Astrocyte of the hippocampus (primary cell): ENCODE measurements at places on chromosomes 12 and 14.

- peak; percentile 81 for DNase-seq
Observed at GRCh38 chr12:54419088-54419887, at the start of gene ITGA5. Gene ITGA5 (minus strand): TSS chr12:54419266. CDS start chr12:54419198, 68 bp downstream.

DNA sequence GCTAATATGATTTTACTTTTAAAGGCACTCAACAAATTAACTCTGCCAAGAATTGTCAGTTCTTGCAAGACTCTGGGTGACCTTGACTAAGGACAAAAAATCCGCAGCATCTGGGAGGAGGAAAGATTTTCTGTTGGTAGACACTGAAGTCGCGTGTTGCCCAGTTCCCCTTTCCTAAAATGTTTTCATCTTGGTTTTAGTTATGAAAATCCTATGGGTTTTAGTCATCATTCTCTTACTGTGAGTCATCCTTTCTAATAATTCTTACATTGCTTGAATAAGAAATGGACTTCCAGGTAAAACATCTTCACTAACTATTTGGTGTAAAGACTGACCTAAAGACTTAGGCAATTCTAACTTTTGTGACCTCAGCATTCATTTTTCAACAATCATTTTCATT, 9.1 kb downstream of the GSG1 start:
- peak; percentile 34 for DNase-seq

DNA sequence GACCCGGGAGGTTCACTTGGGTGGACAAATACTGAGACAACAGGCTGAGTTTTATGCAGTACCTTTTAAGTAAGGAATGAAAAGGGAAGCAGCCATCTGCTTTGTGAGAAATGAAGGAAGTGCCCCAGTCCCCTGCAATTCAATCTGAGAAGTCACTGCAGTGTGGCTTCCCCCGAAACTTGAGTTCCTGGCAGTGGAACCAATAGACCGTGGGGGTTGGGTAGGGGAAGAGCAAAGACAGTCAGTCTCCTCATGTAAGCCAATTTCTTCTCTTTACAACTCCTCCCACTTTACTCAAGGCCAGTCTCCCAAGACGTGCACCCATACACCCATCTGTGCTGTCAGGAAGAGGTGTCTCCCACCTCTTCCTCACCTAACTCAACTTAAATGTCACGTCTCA, 206.5 kb downstream of the BCAT1 start:
- DNase-seq = no peak

GRCh38 chr12:116037941-116038837, 239.3 kb downstream of the MED13L start:
- peak; percentile 35 for DNase-seq

GRCh38 chr12:8816448-8817050, 5.9 kb upstream of the A2ML1 start:
- DNase-seq = no peak

GRCh38 chr12:20701106-20701505, 6.0 kb downstream of the SLCO1C1 start:
- no peak for DNase-seq

- no peak for DNase-seq
Observed at GRCh38 chr12:2095878-2096277, 43.1 kb downstream of the CACNA1C start.

DNA sequence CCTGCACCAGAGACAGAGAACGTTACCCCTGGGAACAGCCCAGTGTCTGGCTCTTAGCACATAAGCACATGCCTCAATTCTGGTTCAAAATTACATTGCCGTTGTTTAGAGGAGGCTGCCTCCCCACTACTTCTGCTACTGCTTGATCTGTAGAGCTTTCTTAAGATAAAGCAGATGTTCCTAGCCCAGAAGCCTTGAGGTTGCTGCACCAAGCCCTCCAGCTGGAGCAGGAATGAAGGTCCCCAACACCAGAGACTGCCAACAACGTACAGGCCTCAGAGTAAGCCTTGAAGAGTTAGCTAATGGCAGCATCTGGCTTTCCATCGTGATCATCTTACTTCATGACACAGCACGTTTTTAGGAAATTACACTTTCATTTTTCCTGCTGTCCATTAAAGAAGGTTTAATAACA, 34.7 kb upstream of the AMIGO2 start:
- DNase-seq = no peak

DNA sequence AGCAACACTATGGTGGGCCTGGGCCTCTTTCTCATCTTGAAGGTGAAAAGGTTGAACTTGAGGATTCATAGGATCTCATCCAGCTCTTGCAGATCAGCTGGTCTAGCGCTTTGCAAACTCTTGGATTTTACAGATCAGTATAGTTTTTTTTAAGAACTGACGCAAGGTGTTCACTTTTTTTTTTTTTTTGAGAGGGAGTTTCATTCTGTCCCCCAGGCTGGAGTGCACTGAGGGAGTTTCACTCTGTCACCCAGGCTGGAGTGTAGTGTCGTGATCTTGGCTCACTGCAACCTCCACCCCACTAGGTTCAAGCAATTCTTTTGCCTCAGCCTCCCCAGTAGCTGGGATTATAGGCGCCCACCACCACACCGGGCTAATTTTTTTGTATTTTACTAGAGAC, 20.4 kb upstream of the LGMN start:
- DNase-seq = no peak

- no peak for DNase-seq
Observed at GRCh38 chr12:122807651-122808050, 27.6 kb upstream of the HIP1R start.

DNA sequence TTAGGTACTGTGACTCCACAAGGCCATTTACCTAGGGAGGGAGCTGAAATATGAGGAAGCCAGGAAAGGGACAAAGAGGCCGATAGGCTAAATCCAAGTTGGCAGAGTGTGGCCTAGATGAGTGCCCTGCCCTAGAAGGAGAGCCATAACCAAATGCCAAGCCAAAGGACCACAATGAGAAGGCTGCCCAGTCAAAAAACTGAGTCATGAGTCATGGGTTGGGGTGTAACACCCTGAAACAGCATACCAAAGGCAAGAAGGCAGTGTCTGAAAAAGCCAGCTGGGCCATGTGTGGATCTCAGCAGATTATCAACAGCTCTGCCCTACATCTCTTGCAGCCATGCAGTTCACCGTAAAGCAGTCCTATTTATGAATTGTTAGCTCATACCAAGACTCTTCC, 171.7 kb downstream of the PHLDA1 start:
- DNase-seq = no peak

- DNase-seq = peak; percentile 5
Observed at GRCh38 chr14:39264558-39264957, 30.8 kb downstream of the MIA2 start.

DNA sequence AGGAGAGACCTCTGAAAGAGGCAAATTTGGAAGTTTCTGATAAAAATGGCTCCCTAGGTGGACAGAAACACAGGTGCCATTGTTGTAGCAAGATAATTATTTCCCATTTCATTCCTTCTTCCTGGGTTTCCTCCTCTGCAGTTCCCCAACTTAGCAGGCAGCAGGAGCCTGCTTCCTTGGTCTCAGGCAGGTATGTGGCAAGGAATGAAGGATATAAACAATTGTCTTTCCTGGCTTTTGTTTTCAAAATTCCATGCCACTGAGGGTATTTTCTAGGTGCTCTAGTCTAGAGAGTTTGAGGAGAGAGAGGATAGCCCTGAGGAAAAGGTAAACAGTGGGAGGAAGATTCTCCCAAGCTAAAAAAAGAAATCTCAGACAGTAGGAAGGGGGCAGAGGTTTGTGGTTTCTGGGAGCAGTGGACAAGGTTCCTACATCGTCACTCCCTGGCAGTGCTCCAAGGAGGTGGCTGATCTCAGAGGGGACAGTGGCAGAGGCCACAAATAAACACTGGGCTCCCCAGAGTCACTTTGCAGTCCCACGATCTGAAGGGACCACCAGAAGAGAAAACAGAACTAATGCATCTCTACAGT, 82.6 kb upstream of the IGF1 start:
- no peak for DNase-seq

GRCh38 chr12:47754881-47755280, 3.8 kb downstream of the RAPGEF3 start:
- peak; percentile 22 for DNase-seq

- DNase-seq = no peak
Observed at GRCh38 chr14:101859538-101859902, 98.0 kb downstream of the PPP2R5C start.

GRCh38 chr12:116053479-116054200, 223.9 kb downstream of the MED13L start:
- DNase-seq = peak; percentile 77

- peak; percentile 78 for DNase-seq
Observed at GRCh38 chr12:107436376-107436775, 249.2 kb upstream of the PWP1 start.

DNA sequence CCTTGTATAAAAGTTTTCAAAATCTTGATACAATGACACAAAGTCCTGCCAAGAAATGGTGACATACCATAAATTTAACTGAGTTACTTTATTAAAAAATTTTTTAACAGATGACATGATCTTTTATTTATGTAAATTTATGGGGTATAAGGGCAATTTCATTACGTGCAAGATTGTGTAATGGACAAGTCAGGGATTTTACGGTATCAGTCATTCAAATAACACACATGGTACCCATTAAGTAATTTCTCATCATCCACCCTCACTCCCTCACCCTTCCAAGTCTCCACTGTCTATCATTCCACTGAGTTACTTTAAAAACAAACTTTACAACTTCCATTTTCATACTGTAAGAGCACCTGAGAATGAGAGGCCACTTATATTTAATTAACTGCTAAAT, 37.4 kb downstream of the SPTLC2 start:
- no peak for DNase-seq

DNA sequence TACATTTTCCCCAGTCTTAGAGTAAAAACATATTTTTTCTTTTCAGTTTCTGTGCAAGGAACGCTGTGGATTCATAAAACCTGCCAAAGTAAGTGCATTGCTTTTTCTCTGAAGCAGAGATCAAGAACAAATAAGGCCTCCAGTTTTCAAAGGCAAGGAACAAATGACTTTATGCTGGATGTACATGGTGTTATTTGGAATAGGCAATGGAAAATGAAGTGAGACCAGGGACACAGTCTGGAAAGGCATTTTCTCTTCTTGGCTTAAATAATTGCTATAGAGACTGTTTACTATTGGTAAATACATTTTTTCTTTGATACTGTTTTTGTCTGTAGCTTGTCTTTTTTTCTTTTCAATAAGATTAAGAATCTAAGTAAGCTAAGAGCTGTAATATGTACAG, 725.9 kb upstream of the MDGA2 start:
- DNase-seq = no peak

DNA sequence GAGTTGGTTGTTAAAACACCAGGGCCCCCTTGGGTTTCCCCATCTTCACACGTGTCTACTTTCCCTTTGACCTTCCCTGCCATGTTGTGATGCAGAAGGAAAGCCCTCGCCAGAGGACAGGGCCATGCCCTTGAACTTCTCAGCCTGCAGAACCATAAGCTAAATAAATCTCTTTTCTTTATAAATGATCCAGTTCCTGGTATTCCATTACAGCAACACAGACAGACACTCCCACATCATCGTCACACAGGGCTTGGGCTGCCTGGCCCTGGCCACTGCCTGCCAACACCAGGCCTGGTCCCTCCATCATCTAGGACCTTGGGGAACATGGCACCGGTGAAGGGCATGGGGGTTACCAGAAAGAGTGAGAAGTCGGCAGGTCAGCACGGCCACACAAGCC, 84.8 kb downstream of the DPF3 start:
- no peak for DNase-seq

GRCh38 chr12:115411121-115411520, 727.1 kb upstream of the TBX3 start:
- no peak for DNase-seq

GRCh38 chr12:57832966-57833365, 13.6 kb downstream of the CTDSP2 start:
- DNase-seq = peak; percentile 56

GRCh38 chr12:40762072-40762471, 69.8 kb downstream of the CNTN1 start:
- no peak for DNase-seq

- no peak for DNase-seq
Observed at GRCh38 chr12:52670961-52671360, 9.2 kb downstream of the KRT1 start.
